MV-4-11 (cell line): ENCODE measurements at places on chromosomes 13 and 19.

DNA sequence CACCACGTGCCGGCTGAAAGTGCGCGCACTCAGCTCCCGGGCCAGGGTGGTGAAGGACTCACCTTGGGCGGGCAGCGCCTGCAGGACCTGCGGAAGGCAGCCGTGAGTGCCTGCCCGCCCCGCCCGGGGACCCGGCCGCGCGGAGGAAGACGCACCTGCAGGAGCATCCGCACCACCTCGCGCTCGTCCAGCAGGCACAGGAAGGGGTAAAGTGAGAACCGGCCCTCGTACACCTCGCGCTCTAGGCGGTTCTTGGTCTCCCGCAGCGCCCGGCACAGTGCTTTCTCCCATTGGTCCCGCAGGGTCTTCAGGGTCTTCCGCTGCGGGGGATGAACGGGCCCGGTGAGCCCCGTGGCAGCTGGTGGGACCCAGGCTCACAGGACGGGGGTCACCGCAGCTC lies 10.7 kb downstream of the POLRMT start:
- no peak for DNase-seq

DNA sequence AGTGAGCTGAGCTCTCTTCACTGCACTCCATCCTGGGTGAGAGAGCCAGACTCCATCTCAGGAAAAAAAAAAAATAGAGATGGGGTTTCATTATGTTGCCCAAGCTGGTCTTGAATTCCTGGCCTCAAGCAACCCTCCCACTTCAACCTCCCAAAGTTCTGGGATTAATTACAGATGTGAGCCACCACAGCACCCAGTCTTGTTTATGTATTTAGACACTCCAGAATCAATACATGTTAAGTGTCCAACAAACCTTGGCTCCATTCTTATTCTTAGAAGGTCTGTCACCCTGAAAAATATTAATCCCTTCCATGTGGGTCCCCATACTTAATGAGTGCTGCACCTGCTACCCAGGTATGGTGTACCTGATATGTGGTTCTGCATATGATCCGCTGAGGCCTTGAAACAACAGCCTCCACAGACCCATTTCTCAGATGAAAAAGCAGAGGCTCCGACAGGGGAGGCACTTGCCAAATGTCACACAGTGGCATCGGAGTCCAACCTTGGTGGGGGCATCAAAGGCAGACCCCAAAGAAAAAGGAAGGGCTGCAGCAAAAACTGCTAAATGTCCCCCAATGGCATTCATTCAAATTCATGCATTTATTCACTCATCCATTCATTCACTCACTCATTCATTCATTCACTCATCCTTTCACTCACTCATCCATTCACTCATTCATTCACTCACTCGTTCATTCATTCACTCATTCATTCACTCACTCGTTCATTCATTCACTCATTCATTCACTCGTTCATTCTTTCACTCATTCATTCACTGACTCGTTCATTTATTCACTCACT lies 16.7 kb downstream of the TICAM1 start:
- DNase-seq = no peak

DNA sequence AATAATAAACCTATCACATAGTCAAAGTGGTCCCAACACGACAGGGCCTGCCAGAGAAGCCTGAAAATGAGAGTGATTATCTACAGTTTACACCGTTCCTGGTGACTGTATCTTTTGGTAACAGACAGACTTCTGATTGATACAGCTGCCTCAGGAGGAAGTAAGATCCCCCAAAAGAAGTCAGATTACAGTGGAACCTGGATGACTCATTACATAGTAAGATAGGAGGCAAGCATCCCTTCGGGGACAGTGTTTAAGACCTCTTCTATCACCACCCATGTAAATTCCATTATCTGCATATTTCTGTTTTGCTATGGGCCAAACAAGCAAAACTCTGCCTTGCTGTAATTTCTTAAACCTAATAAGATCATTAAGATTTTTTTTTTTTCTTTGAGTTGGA lies 44.0 kb upstream of the FLT1 start:
- DNase-seq = no peak

DNA sequence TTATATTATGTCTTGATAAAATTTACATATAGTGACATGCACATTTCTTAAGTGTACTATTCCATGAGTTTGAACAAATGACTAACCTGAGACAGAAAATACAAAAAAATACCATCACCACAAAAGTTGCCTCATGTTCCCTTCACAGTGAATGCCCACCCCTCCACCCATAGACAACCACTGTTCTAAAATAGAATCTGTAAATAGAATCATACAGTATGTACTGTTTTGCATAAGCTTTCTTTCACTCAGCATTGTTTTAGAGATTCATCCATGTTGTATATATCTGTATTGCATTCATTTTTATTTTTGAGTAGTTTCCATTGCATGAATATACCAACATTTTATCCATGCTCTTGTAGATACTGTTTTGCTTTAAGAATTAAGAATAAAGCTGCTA lies 23.3 kb upstream of the RBM26 start:
- DNase-seq = no peak
